ENCODE measurements at places on chromosomes 4 and X.

DNA sequence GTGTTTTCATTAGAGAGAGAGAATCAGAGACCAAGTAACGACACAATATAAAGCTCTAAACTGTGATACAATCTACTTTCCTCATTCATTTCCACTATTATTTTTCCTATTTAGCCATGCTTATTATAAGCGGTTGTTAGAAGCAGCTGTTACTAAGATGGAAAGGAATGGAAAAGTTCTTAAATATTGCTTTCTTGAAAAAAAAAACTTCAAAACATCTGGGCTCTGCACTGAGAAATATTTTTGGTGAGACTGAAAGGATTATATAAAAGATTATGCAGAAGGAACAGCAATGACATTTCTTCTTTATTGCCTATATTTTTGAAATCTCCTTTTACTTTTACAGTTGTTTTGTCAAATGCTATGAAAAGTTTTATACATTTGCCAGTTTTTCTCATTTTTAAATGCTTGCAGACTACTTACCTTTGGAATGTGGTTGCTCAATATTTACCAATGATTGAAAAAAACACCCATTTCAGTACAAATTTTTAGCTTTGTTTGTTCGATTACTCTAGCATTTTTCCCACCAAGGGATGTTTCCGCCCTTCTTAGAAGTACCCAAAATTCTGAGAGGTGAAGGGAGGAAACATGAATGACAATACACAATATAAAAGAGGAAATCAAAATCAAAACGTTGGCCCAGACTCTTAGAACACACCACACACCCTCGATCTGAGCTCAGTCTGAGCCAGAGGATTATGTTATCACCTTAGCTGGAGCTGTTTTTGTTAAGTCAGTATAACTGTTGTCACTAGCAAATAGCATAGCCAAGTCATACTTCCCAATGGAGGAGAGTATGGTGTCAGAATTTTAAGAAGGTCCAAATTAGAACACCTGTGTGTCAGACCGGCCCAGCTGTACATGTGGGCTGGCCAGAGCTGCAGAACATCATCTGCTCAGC is 18.4 kb downstream of the DKK2 start:
- DNase-seq = no peak

DNA sequence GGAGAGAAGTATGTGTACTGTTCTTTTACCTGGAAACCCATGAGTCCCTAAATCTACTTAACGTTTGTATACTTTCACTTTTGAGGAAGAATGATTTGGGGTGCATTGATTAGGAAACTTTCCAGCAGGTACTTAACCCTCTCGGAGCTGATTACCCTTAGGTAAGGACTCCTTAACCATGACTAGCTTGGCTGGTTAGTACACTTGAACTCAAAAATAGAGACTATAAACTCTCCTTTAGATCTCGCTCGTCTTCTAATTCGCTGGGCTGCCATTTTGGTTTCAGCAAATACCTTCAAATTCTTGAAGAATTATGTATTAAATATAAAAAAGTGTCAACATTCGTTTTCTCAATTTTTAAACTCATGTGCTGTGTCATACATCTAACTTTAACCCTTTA is 2.0 kb downstream of the USP9X start:
- DNase-seq = no peak

DNA sequence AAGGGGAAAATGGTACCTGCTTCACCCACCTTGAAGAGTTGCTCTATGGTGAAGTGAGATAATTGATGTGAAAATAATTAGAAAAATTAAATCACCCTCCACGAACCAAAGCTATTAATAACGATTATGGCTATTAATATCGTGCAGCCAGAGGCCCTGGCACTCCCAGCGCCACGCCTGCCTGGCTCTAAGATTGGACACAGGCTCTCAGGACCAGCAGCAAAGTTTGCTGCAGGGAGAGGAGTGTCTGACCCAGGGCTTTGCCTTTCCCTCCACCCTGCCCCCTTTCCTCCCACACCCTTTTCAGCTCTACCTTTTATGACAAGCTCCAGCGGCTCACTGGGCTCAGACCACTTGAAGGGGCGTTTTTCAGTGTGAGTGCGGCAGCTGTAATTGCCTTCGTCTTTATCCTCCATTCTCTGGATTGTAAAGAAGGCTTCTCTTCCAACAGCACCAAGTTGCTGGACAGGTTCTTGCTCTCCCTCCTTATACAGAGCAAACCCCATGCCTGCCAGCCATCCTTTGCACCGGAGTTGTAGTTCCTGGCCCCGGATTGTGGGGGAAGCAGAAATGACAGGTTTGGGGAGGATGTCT is 11.5 kb downstream of the IGSF1 start:
- no peak for DNase-seq

GRCh38 chr4:81664079-81664478 is 192.4 kb upstream of the RASGEF1B start:
- DNase-seq = no peak

GRCh38 chr4:153154007-153154975 is 50.0 kb upstream of the TRIM2 start:
- no peak for DNase-seq

DNA sequence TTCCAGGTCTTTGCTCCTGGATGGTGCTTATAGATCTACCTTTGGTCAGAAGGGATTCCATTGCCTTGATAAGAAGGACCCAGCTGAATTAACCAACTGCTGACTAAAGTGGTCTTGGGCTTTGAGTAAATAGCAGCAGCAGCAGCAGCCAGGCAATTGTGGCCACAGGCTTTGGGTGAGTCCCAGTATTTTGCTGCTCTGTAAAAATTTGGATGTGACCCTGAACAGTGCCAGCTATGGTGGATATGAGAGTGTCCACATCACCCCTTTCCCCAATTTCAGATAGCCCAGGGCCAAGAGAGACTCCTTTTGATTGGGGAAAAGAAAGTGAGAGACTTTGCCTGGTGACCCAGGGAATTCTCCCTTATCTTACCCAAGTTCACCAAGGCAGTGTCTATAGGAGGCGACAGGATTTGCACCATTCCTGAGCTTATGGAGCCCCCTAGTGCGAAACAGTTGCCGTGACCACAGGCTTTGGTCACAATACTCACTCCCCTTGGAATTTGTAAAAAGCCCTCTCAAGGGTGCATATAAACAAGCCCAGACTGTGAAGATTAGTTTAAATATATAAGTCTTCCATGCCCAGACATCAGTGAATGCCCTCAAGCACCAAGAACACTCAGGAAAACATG is 518.0 kb downstream of the TMA16 start:
- no peak for DNase-seq

GRCh38 chr4:168570466-168570865 is 73.6 kb downstream of the PALLD start:
- DNase-seq = no peak

DNA sequence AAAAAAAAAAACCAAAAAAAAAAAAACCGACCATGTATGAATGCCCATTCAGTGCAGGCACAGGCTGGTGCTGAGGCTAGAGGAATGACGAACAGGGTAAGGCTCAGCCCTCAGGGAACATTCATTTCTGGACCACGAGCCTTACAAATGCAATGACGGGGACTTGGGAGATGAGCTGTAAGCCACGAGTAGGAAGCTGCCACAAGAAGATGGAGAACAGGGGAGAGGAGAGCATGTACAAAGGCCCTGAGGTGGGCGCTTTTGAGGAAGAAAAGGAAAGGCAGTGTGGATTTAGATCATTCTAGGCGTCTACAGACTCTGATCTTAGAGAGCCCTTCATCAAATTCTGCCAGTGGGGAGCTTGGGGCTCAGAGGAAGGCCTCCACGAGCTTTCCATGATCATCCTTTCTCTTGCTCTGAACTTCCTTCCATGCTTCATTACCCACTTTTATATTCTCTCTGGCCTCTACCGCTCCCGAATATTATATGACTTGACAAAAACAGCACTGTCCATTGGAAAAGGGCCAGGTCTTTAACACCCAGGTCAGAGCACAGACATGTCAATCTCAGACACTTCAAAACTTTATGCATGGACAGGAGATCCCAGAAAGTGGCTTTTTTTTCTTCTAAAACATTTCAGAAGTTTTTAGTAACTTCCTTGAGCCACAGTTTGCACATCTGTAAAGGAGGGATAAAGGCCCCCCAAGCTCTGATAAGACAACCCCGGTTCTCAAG is 3.3 kb upstream of the ZNF518B start:
- DNase-seq = no peak

- no peak for DNase-seq
Measured at GRCh38 chrX:21176921-21177571, 197.2 kb upstream of the CNKSR2 start.

- no peak for DNase-seq
Measured at GRCh38 chrX:15755091-15755490, 17.0 kb downstream of the CA5B start.

GRCh38 chr4:109608879-109609278 is 48.8 kb downstream of the MCUB start:
- no peak for DNase-seq

- DNase-seq = no peak
Measured at GRCh38 chr4:149889991-149890390, 74.3 kb upstream of the IQCM start.

DNA sequence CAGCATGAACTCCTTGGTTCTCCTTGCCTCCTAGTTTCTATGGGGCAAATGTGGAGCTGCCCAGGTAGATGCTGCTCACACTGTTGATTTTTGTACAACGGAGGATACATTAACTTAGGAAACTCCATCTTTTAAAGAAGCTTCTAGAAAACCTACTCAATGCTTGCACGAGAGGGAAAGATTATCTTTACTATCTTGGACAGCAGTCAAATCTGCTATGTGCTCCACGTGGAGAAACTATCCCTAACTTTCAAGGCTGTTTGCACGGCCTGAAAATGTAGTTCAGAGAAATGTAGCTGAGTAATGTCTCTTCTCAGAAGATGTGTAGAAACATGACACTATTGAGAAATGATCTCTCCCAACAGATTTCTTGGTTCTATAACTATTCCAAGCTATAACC is 1530.9 kb upstream of the PABPC4L start:
- DNase-seq = no peak

GRCh38 chr4:7610022-7610670 is 175.4 kb upstream of the PSAPL1 start:
- no peak for DNase-seq

- no peak for DNase-seq
Measured at GRCh38 chrX:39551762-39552161, 546.0 kb downstream of the BCOR start.

GRCh38 chrX:12962041-12962504 is 12.8 kb upstream of the TMSB4X start:
- no peak for DNase-seq

DNA sequence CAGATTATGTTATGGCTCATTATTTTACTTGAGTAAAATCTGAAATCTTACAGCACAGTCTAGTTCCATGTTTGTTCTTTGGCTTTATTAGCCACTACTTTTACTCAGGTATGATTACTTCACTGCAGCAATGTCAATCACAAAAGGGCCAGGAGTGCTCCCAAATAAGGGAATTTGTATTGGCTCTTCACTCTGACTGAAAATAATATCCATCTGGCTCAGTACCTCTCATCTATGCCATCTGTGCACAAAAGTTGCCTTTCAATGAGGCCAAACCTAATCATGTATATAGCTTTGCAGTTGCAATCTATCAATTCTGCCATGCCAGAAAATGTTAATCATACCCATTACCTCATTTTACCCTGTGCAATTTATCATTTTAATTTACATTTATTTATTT is 161.1 kb downstream of the TECRL start:
- DNase-seq = no peak

DNA sequence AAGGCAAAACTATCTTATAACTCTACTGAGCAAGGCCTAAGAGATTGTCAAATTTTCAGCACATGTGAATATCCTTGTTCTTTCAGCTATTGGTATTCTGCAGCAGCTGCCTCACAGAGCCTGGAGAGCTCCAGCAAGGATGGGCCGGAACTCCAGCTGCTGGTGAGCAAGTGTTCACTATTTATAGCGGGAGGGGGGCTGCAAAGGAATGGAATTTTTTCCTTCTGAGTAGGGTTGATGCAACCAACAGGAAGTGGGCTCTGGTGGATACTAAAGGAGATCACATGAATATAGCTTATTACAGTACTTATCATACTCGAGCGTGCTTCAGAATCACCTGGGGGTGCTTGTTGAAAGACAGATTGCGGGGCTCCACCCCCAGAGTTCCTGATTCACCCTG is 20.2 kb upstream of the SETD7 start:
- no peak for DNase-seq

DNA sequence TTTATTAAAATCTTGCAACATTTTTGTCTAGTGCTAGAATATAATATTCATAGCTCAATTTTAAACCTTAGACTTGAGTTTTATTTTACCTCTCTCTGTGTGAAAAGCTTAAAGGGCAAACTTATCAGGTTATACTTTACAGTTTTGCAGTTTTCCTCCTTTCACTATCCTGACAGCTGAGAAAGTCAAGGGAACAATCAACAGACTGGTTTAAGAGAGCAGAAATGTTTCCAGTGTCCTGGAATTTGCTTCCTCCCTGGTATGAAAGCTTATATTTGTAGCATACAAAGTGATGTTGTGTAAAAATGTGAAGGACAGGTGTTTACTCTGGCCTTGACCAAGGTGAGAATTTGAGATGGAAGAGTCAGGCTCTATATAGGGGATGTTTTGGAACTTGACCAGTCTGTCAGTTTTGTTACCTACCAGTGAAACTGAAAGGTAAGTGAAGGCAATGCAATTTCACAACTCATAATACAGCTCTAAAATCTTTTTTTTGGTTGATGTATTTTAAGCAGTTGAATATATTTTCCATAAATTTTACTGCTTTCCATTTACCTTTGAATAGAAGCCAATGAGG is 64.6 kb downstream of the FHIP1A start:
- DNase-seq = no peak

- DNase-seq = no peak
Measured at GRCh38 chrX:112819008-112819640, 21.5 kb downstream of the AMOT start.

- no peak for DNase-seq
Measured at GRCh38 chr4:87540146-87541058, 11.2 kb upstream of the SPARCL1 start.

Data from SW 1271 (cell line).